ENCODE measurements at places on chromosomes 11 and 22.

- DNase-seq: no peak
Observed at GRCh38 chr22:19105456-19105855, 16.8 kb downstream of the DGCR2 start.

DNA sequence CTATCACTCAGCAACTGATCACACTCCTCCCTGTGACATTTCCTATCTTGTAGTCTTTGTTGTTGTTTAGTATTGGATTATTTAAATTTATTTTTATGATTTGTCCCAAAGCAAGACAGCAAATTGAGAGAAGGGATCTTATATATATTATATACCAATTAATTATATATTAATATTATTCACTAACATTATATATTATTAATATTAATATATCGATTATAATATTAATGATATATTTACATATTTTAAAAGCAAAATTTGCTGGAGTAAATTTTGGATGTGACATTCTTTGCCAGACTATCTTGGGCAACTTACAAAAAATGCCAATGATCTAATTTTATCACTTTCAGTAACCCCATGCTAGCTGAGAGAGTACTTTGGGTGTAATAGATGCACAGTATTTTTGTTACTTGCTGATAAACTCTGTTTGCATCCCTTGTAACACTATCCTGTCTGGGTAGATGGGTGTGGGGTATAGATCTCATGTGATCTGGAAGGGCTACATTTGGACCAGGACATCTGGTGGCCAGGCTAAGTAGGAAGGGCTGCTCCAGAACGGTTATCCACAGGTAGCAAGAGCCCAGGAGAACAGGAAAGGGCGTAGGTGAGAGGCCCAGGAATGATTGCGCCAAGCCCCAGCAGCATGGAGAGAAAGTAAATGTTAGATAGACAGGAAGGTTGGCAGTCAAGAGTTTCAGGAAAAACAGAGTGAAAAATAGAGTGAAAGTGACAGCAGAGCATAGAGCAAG is 608.6 kb upstream of the KIRREL3 start:
- DNase-seq: no peak

DNA sequence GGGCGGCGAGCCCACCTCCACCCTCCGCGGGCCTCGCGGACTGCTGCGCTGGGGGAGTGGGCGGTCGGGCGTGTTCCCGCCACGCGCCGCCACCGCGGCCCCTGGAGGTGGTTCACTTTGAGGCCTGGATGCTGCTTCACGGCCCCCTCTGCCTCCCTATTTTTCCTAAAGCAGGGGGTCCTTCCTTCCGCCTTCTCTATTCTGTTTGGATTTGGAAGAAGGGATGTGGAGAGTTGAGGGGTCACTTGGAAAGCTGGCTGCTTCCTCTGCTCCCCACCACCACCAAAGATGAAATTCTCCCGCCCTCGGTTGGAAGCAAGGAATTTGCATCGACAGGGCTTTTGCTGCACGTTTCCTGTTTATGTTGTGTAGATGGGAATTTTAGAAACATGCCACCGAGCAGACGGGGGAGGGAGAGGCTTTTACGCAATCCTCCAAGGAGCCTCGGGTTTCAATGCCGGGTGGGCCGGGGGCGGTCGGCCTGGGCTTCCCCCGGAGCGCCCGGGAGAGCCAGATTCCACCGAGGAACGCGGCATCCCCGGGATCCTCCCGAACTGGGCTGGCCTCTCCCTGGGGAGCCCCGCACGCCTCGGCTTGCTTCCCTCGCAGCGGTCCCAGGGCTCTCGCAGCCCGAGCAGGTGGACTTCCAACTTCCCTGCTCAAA is 403 bp upstream of the SBF2 start:
- no peak for DNase-seq

GRCh38 chr22:17046566-17047348 is 38.0 kb upstream of the IL17RA start:
- no peak for DNase-seq

DNA sequence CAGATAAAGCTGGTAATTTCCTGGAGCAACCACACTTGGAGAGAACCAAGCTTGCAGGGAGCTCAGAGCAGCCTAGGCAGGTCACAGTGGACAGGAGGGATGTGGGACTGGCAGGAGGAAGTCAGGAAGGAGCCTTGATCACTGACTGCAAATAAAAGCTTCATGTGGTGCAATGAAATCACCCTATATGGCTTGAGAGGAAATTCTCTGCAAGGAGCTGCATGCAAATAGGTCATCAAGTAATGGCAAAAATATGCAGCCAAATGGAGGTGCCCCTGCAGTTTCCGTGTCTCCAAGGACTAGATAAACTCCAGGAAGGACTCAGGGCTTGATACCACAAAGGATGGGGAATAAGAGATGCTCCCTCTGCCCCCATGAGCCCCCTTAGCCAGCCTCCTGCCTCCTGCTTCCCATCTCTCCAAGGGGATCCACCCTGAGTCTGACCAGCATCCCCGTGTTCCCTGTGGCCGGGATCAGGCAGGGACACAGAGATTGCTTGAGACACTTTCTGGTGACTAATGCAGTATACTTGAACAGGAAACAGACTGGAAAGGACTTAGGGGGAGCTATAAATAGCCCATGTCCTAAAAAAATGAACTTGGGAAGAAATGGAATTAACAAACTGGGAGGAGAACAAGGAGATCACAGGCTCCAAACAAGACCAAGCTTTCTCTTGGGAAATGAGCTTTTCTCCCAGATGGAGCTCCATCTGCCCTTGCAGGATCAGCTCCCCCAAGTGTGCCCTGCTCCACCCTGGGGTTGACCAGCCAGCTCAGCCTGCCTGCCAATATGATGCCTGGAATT is 23.9 kb upstream of the MICAL2 start:
- no peak for DNase-seq

GRCh38 chr11:47189100-47189834 is 3.0 kb upstream of the PACSIN3 start:
- peak; percentile 12 for DNase-seq

DNA sequence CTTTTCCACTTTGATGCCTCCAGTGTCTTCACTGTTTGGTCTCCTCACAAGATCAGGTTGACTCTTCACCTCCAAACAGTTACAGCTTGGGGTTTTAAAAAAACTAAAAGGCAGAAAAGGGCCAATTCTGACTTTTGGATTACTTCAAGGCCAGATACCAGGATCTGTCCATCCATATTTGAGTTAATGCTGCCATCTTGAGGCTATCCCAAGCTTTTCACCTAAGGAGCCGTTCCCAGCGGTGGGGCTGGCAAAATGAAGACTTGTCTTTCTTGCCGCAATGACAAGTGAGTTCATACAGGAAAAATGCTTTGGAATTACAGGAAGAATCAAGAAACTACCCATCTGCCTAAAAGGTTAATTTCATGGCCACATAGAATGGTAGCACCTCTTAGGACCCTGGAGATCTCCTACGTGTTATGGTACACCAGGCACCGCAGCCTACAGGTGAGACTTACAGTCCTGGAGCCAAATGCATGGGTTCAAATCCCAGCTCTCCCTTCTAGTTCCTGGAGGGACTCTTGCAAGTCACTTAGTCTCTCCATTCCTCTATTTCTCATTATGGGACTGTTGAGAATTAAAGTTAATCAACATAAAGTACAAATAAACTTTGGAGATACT is 6.0 kb upstream of the OR5B21 start:
- DNase-seq: peak; percentile 26

DNA sequence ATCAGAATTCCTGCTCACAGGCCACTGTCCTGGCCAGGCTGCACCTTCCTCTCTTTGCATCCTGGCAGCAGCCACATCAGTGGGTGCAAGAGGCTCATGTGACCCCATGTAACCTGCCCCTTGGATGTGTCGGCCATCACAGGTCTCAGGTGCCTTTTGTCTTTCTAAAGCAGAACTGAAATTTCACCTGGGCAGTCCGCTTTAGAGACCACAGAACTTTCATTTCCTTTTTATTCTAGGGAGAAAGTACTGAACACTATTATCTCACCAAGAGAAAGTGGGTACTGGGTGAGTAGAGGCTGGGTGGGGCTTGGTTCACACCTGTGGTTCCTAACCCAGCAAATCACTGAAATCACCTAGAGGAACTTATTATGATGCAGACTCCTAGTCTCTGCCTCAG is 51.7 kb upstream of the NUP160 start:
- no peak for DNase-seq

GRCh38 chr11:19827399-19828135 is 114.9 kb downstream of the NAV2 start:
- no peak for DNase-seq

- no peak for DNase-seq
Observed at GRCh38 chr11:101974255-101974654, 57.9 kb upstream of the ANGPTL5 start.

- DNase-seq: no peak
Observed at GRCh38 chr22:23847310-23847920, 8.6 kb upstream of the DERL3 start.

- DNase-seq: peak; percentile 80
Observed at GRCh38 chr11:119584193-119585042, 144.6 kb downstream of the NECTIN1 start.

DNA sequence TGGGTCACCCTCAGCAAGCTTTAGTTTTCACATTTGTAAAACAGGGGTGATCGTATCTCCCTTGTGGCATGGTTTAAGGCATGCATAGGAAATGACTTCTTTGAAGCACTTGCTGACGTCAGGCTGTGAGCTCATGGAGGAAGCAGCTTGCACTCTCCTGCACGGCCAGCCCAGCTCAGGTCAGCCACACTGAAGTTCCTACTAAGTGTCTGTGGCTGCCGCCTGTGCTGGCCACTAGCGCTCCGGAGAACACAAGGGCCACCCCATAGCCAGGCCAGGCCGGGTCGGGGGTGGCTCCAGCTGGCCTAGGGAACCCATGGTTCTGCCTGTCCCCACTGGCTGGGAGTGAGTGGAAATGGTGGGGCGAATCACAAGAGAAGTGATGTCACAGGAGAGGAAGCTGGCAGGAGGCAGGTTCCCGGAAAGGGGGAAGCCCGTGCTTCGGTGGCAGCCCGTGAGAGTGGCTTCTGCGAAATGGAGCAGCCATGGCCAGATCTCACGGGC is 28.2 kb downstream of the KCTD17 start:
- DNase-seq: no peak

GRCh38 chr11:28939381-28939780 is 831.2 kb downstream of the METTL15 start:
- DNase-seq: no peak

DNA sequence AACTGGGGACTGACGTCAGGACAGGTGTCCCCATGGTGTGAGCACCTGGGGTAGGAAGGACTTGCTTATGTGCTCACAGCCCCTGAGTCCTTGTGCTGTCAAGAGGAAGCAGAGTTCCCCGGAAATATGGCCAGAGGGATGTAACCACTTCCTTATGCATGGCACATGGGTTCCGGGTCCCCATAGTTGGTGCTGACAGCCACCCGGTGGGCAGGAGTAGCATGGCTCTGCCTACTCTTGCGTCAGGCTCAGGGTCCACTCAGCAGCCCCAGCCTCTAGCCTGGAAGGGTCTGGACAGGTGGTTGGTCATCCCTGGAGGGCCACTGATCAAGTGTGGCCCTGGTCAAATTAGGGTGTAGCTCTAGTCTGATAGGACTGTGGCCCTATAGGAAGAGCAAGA is 42.8 kb upstream of the CCND1 start:
- no peak for DNase-seq

DNA sequence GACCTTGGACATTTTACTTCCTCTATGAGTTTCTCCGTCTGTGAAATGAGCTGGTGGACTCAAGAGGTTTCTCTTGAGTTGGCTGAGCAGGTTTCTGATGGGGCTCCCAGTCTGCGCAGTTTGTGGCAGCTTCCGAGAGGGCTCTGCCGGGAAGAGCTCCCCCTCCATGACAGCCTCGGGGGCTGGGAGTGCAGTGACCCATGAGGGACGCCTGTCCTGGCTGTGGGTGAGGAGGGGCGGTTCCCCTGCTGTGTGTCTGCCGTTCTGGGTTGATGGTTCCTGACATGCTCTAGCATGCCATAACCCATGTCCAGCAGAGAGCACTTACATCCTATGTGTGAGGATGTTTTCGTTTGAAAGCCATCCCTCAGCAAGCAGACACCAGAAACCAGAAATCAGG is 14.8 kb downstream of the CSF2RB start:
- no peak for DNase-seq

- DNase-seq: no peak
Observed at GRCh38 chr11:66912361-66912760, 45.8 kb downstream of the PC start.

- no peak for DNase-seq
Observed at GRCh38 chr11:58647141-58647699, 24.8 kb downstream of the CNTF start.

DNA sequence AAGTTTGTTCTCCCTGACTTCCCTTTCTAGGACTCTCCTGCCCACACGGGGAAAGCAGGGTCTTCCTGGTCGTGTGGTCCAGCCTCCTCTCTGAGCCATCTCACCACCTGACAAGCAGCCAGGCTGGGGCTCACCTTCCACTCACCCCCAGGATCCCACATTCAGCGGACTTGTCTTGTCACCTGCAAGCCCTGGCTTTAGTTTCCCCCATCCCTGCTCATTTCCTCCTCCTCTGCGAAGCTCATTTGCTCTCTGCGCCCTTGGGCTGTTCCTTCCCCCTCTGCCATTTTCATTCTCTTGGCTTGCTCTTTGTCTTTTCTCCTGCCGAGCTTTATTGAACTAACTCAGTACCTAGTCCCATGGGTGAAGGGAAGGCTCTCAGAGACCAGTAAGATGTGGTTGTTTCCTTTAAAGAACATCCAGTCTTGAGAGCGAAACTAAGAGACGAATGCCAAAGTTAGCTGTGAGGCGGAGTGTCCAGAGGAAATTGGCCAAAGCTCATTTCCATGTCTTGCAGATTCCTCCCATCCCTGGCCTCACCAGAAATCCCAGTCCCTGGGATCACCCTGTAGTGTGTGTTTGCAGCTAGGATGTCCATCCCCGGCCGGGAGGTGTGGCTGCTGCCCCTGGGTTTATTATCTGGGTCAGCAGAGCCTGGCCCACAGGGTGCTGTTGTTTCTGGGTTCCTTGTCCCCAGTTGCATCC is 2.0 kb downstream of the ST14 start:
- no peak for DNase-seq

DNA sequence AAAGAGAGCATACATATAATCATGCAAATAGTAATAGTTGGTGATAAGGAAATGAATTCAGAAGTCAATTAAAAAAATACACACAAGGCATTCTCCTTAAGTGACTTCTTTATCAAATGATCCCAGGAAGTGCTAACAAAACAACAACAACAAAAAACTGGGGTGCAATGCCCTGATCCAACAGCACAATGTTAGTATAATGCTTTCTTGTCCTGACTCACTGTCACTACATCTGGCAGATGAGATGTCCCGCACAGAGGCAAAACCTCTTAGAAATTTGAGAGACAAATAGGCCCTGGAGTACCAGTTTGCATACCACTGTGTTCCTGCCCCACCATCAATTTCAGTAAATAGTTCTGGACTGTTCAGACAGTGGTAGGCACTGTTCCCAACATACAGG is 11.0 kb upstream of the AMBRA1 start:
- no peak for DNase-seq

DNA sequence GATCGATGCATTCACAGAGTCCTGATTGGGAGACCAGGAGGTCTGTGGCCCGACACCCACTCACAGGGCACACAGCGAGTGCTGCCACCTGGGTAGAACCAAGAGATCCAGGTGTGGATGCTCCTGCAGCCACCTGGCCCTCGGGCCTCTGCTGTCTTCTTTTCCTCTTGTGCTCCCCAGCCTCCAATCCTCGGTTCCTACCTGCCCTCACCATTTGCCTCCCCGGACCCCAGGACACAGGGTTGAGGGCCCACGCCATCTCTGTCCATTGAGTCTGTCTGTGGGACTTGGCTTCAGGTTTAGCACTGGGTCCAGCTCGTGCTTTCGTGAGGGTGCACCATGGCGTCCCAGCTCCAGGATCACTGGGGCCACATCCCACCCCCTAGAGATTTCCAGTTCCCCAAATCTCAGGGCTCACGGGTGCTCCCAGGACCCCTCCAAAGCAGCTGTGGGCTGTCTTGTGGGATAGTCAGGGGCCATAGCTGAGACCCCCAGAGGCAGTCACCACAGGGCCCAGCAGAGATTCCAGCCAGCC is 591.1 kb downstream of the BRD1 start:
- no peak for DNase-seq

GRCh38 chr11:118441770-118442275 is 5.5 kb downstream of the KMT2A start:
- DNase-seq: no peak

Measured in K562 (cell line).